CD8-positive, alpha-beta memory T cell (primary cell): ENCODE measurements at places on chromosomes 1 and 21. TPM values are rescaled to one million over a fixed set of nuclear protein-coding genes. Genes with fewer than 3 reads are reported as not detected.

KIF2C gene
- total RNA-seq, result 41.4 TPM

LEFTY2 gene
- total RNA-seq, result not detected

SIM2 gene
- not detected for total RNA-seq

PLA2G2F gene
- total RNA-seq, result not detected

CATSPERE gene
- total RNA-seq, result 0.24 TPM

GPR25 gene
- total RNA-seq, result 0.44 TPM

ZMYM4 gene
- total RNA-seq, result 30.9 TPM

SLFNL1 gene
- not detected for total RNA-seq

ZNF695 gene
- 0.44 TPM for total RNA-seq

KLHDC9 gene
- 0.49 TPM for total RNA-seq

ARPC5 gene
- total RNA-seq, result 146 TPM

DEPDC1 gene
- 11.7 TPM for total RNA-seq

LENEP gene
- 0.72 TPM for total RNA-seq

MSTO1 gene
- total RNA-seq, result 82.0 TPM

IFI44 gene
- 6.6 TPM for total RNA-seq

TFF2 gene
- total RNA-seq, result not detected

COL11A1 gene
- not detected for total RNA-seq
